ENCODE measurements at places on chromosomes 5 and 9. TPM values are rescaled to one million over a fixed set of nuclear protein-coding genes. Genes with fewer than 3 reads are reported as not detected.

GRCh38 chr5:110751902-110752762 is 13.3 kb downstream of the SLC25A46 start:
- DNase-seq: no peak

EQTN gene
- total RNA-seq: 1.4 TPM

PCDHGA10 gene
- 4.9 TPM for total RNA-seq

C8G gene
- not detected for total RNA-seq

STK32A gene
- total RNA-seq: 5.0 TPM
